ENCODE measurements at places on chromosomes 11 and 22.

DNA sequence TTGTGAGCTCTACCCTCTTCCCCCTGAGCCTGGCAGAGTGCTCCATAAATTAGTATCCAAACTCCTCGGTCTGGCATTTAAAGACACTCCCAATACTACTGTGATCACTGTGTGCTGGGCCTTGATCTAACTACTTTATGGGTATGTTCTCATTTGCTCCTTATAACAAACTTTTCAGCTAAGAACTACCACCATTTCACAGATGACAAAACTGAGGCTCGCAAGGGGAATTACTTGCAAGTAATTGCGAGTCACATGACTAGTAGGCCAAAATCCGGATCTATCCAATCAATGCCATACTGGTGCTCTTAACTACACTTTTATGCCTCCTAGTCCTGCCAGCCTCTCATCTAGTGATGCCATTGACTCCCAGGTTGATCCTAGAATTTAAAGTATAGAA is 3.6 kb downstream of the THOC5 start:
- no peak for DNase-seq

DNA sequence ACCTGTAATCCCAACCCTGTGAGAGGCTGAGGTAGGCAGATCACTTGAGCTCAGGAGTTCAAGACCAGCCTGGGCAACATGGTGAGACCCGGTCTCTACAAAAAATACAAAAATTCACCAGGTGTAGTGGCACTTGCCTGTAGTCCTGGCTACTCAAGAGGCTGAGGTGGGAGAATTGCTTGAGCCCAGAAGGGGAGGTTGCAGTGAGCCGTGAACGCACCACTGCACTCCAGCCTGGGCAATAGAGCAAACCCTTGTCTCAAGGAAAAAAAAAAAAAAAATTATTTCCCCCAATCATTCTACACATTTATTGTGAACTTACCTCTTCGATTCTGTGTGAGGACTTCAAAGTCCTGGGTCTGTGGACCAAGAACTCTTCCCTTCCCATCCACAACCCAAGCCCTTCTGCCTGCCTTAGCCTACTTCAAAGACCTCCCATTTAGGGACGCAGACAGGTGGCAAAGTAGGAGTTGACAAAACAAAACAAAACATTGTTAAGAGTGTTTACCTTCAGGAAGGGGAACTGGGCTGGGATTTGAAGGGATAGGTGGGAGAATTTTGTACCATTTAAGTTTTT is 3.8 kb upstream of the WEE1 start:
- no peak for DNase-seq

- no peak for DNase-seq
These were observed 83.1 kb upstream of the NCAM1 start for GRCh38 chr11:112878033-112878601.

DNA sequence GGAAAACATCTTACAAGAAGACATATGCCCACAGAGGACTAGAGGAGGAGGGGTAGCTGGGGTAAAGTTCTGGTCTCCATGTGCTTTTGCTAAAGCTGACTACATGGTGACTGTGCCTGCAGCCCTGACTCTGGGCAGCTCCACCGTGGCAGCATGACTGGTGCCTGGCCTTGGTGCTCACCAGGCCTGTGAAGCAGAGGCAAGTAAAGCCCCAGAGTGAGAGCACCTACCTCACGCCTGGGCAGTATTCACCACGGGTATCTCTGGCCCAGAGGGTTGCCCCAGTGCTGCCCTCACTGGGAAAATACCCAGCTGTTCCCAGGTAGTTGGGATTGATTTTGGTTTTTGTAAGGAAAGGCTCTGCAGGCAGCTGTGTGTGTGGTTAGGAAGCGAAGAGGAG is 78.3 kb downstream of the CTTN start:
- DNase-seq: no peak

DNA sequence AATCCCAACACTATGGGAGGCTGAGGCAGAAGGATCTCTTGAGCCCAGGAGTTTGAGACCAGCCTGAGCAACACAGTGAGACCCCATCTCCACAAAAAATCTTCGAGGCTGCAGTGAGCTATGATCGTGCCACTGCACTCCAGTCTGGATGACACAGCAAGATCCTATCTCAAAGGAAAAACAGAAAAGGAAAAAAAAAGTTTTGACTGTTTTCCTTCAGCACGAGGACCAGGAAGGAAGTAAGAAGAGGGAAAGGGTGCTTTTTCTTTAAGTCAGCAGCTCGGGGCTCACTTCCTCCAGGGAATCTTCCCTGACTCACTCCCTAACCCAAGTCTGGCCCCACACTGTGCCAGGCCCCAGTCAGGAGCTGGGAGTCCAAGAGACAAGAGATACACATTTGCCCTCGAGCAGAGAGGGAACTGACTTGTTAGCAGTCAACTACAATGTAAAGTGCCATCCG is 14.2 kb downstream of the ARRB1 start:
- no peak for DNase-seq

DNA sequence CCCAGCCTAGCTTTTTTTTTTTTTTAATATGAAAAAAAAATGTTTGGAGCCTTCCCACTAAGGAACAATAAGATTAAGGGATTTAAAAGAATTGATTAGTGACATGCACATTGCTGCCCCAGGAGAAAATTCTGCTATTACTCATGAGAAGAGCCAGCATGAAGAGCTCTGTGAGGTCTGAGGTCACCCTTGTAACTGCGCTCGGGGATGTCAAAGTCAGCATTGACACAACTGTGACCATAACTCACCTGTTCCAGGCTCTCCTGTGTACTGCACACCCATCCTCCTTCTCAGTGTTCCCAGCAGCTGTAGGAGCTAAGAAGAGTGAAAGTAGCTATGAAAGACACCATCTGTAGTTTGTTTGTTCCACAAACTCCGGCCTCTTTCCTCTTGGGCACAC is 109.8 kb upstream of the FGF3 start:
- no peak for DNase-seq

GRCh38 chr11:69048031-69048693 is 570 bp upstream of the TPCN2 start:
- no peak for DNase-seq

DNA sequence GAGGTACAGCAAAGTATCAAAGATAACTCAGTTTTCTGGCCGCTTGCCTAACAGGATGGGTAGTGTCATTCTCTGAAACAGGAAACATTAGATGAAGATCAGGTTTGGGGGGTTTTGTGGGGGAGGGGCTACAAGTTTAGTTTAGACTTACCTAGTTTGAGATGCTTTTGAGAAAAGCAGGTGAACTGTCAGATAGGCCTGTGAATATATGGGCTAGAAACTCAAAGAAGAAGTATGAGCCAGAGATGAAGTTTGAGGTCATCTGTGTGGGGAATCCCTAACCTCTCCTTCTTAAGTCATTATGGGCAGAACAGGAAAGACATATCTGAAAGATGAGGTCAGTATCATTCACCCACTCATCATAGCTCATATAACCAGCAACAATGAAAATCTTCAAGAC is 11.9 kb downstream of the HOATZ start:
- DNase-seq: no peak

DNA sequence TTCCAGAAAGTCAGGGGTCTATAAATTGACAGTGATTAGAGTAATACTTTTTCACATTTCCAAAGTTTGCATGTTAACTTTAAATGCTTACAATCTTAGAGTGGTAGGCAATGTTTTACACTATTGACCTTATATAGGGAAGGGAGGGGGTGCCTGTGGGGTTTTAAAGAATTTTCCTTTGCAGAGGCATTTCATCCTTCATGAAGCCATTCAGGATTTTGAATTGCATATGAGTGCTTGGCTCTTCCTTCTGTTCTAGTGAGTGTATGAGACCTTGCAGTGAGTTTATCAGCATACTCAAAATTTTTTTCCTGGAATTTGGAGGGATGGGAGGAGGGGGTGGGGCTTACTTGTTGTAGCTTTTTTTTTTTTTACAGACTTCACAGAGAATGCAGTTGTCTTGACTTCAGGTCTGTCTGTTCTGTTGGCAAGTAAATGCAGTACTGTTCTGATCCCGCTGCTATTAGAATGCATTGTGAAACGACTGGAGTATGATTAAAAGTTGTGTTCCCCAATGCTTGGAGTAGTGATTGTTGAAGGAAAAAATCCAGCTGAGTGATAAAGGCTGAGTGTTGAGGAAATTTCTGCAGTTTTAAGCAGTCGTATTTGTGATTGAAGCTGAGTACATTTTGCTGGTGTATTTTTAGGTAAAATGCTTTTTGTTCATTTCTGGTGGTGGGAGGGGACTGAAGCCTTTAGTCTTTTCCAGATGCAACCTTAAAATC is 5.3 kb downstream of the MALAT1 start:
- DNase-seq: no peak

GRCh38 chr22:23828800-23829680 is 9.8 kb downstream of the DERL3 start:
- no peak for DNase-seq

GRCh38 chr22:22520020-22520656 is at the start of gene ZNF280A:
ZNF280A (minus strand) TSS chr22:22520270; CDS start chr22:22515630, 4,640 bp downstream.
- no peak for DNase-seq

- no peak for DNase-seq
These were observed 4.2 kb downstream of the LGR4 start for GRCh38 chr11:27468209-27468994.

- DNase-seq: no peak
These were observed 3.4 kb downstream of the PTPRJ start for GRCh38 chr11:47983464-47984397.

- no peak for DNase-seq
These were observed 36.7 kb downstream of the CLMP start for GRCh38 chr11:123158033-123159003.

DNA sequence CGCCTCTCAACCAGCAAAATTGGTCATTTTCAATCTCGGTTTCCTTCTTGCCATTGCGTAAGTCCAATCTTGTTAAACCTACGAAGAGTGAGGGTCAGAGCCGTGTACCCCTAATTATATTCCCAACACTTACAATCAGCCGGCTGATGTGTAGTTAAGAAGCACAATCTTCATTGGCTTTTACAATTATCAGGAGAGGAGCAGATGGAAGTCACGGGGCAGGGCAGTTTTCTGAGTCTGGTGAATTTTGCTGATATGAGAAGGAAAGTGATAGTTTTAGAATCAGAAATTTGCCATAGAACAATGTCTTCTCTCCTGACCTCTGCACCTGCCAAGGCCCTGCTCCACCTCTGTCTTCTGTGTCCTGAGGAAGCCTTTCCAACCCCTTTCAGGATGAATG is 35.0 kb upstream of the ATXN10 start:
- no peak for DNase-seq

GRCh38 chr11:64259533-64260067 is 8.3 kb downstream of the PLCB3 start:
- no peak for DNase-seq

- no peak for DNase-seq
These were observed 32.6 kb downstream of the KIAA0930 start for GRCh38 chr22:45207981-45208664.

- DNase-seq: no peak
These were observed 110.3 kb upstream of the SYT13 start for GRCh38 chr11:45396394-45396793.

Data from COR-L47 (cell line).